ENCODE measurements at places on chromosomes 4 and X. TPM values are rescaled to one million over a fixed set of nuclear protein-coding genes. Genes with fewer than 3 reads are reported as not detected.

Gene SAGE1
- total RNA-seq: not detected

Gene KIAA1210
- total RNA-seq: not detected

Gene PPP4R3C
- not detected for total RNA-seq

Gene IL2RG
- 389 TPM for total RNA-seq

Gene ARR3
- total RNA-seq: not detected

Gene ZMAT1
- total RNA-seq: 12.9 TPM

Gene CLTRN
- 0.43 TPM for total RNA-seq

Gene STK26
- total RNA-seq: 54.0 TPM

- H3K27ac ChIP-seq: no peak overlapping the region
- no peak for DNase-seq
- H3K27me3 ChIP-seq: no peaks in the 10 kb centered on the region
- H3K36me3 ChIP-seq: peaks cover 67% of the 10 kb centered on the region
- peaks cover 31% of the 10 kb centered on the region for H3K4me1 ChIP-seq
Observed at GRCh38 chrX:136665258-136665900, 17.4 kb downstream of the CD40LG start.

DNA sequence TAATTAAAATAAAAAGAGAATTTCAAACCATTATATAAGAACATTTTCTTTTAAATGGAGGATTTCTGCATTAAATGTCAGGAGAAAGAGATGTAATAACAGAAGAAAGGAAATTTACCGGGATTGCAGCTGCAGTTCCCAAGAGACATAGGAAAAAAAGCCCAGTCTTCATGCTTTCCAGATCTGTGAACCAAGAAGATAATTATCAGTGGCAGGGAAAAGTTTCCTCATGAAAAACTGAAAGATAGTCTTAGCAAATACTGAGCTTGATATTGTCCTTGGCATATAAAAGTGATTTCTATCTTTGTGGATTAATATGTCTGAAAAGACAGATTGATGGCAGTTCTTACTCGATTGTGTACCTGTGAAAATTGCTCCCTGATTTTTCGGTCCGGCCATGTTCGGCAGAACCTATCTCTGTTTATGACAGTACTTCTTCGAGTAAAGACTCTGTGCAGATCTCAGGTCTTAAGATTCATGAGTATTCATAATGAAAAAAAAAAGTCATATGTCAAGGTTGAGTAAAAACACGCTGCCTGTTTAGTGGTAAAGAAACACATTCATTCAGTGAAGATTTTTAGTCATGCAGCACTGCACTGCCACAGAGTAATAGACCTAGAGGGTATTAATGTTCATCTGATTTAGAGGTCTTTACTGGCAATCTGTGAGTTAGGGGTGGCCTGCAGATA, 29.6 kb downstream of the SPARCL1 start:
- no peaks in the 10 kb centered on the region for H3K36me3 ChIP-seq
- no peak overlapping the region for H3K4me3 ChIP-seq
- no peak for DNase-seq
- H3K27ac ChIP-seq: no peak overlapping the region

GRCh38 chrX:19661961-19662360, 146.7 kb upstream of the MAP3K15 start:
- no peak overlapping the region for H3K4me3 ChIP-seq
- H3K4me1 ChIP-seq: peaks cover 5% of the 10 kb centered on the region
- H3K36me3 ChIP-seq: peaks cover 13% of the 10 kb centered on the region
- DNase-seq: no peak
- no peaks in the 10 kb centered on the region for H3K27me3 ChIP-seq

DNA sequence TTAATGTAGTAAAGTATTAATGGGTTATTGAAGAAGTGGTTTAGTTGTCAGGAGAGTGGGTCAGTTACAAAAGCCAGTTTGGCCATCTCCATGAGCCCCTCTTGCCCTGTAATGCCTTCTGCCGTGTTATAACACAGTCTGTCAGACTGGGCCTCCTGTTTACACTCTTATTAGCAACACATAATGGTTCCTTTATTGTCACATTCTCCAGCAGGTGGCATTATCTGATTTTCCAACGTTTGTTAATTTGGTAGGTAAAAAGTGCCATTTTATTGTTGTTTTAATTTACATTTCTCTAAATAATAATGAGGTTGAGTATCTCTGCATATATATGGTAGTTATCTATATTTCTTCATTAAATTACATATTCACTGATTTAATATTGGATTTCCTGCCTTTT, 560.8 kb downstream of the FGF13 start:
- no peaks in the 10 kb centered on the region for H3K27me3 ChIP-seq
- H3K4me1 ChIP-seq: no peaks in the 10 kb centered on the region
- H3K36me3 ChIP-seq: no peaks in the 10 kb centered on the region

DNA sequence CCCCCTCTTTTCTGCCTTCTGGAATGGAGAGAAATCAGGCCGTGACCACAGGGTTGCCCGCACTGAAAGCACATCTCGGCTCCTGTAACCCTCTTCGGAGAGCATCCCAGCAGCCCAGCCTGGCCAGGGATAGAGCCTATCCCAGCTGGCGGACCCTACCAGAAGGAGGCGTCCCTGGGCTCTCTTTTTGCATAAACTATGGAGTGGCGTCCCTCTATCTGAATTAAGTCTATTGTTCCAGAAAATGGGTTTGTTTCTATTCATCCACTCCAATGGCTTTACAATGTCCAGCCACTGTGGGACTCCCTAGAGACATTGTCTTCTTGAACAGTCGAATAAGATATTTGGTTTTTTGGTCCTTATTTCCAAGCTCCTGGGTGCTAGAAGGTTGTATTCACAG, 689 bp upstream of the NHSL2 start:
- no peaks in the 10 kb centered on the region for H3K4me1 ChIP-seq
- no peak overlapping the region for H3K27ac ChIP-seq
- H3K4me3 ChIP-seq: no peak overlapping the region
- DNase-seq: no peak

- H3K27ac ChIP-seq: no peak overlapping the region
- no peak overlapping the region for H3K4me3 ChIP-seq
- no peak for DNase-seq
- peaks cover 2% of the 10 kb centered on the region for H3K27me3 ChIP-seq
- no peaks in the 10 kb centered on the region for H3K4me1 ChIP-seq
Observed at GRCh38 chr4:86837691-86838503, 11.3 kb downstream of the SLC10A6 start.

DNA sequence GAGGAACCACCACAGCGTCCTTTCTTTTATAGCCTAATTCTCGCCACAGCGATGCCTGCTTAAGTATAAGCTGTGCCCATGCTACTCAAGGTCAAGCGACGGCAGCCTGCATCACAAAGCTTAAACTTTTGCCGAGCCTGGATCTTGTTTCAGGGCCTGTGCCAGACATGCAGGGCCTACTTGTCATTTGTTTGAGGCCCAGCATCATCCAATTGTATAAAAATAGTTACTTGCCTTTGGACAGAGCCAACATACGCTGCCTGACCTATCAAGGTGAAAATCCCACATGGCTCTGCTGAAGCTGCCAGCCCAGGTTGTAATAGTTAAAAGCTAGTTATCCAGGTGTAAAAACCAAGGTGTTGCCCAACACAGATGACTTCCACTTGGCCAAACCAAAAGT, 107.1 kb downstream of the TMEM131L start:
- H3K4me3 ChIP-seq: no peak overlapping the region
- peak overlapping the region; percentile 35 for H3K27ac ChIP-seq
- H3K36me3 ChIP-seq: peaks cover 23% of the 10 kb centered on the region

DNA sequence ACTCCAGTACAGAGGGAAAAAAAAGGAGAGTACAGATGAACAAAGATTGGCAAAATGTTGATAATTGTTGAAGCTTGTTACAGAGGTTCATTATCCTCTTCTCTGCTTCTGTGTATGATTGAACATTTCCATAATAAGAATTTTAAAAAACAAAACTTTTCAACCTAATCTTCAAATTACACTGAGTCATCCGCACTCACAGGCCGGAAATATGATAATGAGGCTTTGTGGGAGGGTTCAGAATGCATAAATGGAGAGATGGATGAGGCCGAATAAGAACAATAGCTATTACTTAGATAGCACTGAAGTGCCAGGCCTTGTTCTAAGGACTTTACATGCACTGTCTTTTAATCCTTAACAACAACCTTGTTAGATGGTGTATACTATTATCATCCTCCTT, 4.6 kb upstream of the ERCC6L start:
- no peak overlapping the region for H3K27ac ChIP-seq
- no peak overlapping the region for H3K4me3 ChIP-seq
- DNase-seq: no peak
- H3K27me3 ChIP-seq: no peaks in the 10 kb centered on the region
- peaks cover 3% of the 10 kb centered on the region for H3K4me1 ChIP-seq
- no peaks in the 10 kb centered on the region for H3K36me3 ChIP-seq

DNA sequence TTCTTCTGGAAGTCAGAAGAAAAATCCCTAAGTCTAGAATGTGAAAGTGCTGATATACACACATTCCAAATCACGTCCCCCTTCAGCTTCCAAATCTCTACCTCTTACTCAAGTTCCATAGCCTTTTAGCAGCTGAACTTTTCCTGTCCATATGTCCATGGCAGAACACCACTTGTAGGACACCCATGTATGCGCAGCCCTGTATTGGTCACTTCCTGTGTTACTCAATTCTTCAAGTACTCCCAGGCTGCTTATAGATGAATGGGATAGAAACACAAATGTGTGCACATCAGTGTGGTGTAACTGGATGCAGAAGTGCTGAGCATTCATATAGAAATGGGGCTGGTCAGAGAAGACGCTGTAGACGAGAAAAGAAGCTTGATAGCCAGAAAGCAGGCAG, 18.8 kb downstream of the SRPX2 start:
- H3K27ac ChIP-seq: no peak overlapping the region
- no peak for DNase-seq
- H3K4me3 ChIP-seq: no peak overlapping the region
- no peaks in the 10 kb centered on the region for H3K4me1 ChIP-seq
- H3K36me3 ChIP-seq: no peaks in the 10 kb centered on the region

- H3K36me3 ChIP-seq: peaks cover 22% of the 10 kb centered on the region
- no peak for DNase-seq
- no peaks in the 10 kb centered on the region for H3K27me3 ChIP-seq
- peak overlapping the region; percentile 98 for H3K27ac ChIP-seq
- H3K4me1 ChIP-seq: peaks cover 23% of the 10 kb centered on the region
Observed at GRCh38 chrX:81202456-81202819, 536 bp downstream of the SH3BGRL start.

GRCh38 chr4:118799231-118799942, 36.5 kb downstream of the SEC24D start:
- no peak overlapping the region for H3K27ac ChIP-seq
- H3K4me3 ChIP-seq: no peak overlapping the region
- H3K36me3 ChIP-seq: peaks cover 13% of the 10 kb centered on the region
- H3K27me3 ChIP-seq: no peaks in the 10 kb centered on the region
- DNase-seq: no peak

DNA sequence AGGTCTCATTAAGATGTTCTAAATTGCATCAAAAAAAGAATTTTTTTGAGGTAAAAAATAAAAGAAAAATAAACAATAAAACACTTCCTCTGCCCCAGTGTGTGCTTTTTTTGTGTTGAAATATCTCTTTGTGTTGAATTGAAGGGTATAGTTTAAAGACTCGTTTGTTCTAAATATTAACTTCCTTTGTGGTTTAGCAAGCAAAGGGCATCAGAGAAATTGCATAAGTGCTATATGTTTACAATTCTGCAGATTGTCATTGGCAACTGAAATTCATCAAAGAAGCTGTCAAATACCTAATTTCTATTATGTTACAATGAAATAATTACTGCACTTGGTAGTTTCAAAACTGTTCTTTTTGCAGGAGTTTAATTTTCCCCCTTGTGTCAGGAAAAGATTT, 260.5 kb downstream of the DKK2 start:
- no peak overlapping the region for H3K4me3 ChIP-seq
- DNase-seq: no peak
- H3K27me3 ChIP-seq: no peaks in the 10 kb centered on the region

- H3K27ac ChIP-seq: no peak overlapping the region
- H3K4me1 ChIP-seq: no peaks in the 10 kb centered on the region
- H3K27me3 ChIP-seq: peaks cover 11% of the 10 kb centered on the region
- H3K4me3 ChIP-seq: no peak overlapping the region
Observed at GRCh38 chr4:55783584-55783983, 36.0 kb upstream of the EXOC1L start.

GRCh38 chrX:10259716-10260115, 102.9 kb downstream of the CLCN4 start:
- H3K36me3 ChIP-seq: no peaks in the 10 kb centered on the region
- no peak overlapping the region for H3K4me3 ChIP-seq
- H3K27me3 ChIP-seq: no peaks in the 10 kb centered on the region
- H3K4me1 ChIP-seq: no peaks in the 10 kb centered on the region
- H3K27ac ChIP-seq: no peak overlapping the region

DNA sequence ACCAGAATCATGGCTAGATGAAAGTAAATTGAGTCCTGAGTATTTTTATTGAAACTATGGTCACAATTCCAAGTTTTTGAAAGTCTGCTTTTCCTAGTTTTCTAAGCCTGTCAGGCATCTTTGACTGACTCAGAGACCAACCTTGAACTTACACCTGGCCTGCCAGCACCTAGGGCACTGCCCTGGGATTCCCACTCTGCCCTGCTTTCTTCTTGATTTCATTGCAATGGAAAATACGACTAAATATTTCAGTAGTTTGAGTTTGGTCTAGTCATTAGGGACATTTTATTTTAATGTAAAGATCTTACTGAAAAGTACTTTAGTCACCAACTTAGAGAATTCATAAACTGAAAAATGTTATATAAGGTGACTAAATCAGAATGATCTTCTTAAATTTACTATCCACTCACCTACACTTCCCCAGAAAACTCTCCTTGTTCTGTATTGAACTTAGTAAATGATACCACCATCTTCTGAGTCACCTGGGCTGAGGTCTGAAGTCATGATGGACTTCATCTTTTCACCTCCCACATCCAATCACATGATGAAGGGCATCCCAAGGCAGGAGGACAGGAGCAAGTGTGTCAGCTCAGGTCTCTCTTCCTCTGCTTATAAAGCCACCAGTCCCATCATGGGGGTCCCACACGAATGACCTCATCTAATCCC, 11.6 kb upstream of the PYURF start:
- H3K4me3 ChIP-seq: no peak overlapping the region
- H3K27me3 ChIP-seq: peaks cover 3% of the 10 kb centered on the region
- DNase-seq: no peak

GRCh38 chr4:39698424-39699009, 581 bp downstream of the UBE2K start:
- H3K4me3 ChIP-seq: peak overlapping the region; percentile 95
- H3K4me1 ChIP-seq: peaks cover 22% of the 10 kb centered on the region
- no peak for DNase-seq
- H3K27ac ChIP-seq: peak overlapping the region; percentile 98
